Sigmoid colon (tissue), 7 donors: ENCODE measurements at places on chromosomes 4 and X. TPM values are rescaled to one million over a fixed set of nuclear protein-coding genes. Genes with fewer than 3 reads are reported as not detected.

Gene CDKN2AIP
- total RNA-seq: 35.0 TPM

Gene SLC25A53
- total RNA-seq: 18.3 TPM

GRCh38 chr4:27066591-27066990, 205.9 kb downstream of the STIM2 start:
- DNase-seq: no peak

DNA sequence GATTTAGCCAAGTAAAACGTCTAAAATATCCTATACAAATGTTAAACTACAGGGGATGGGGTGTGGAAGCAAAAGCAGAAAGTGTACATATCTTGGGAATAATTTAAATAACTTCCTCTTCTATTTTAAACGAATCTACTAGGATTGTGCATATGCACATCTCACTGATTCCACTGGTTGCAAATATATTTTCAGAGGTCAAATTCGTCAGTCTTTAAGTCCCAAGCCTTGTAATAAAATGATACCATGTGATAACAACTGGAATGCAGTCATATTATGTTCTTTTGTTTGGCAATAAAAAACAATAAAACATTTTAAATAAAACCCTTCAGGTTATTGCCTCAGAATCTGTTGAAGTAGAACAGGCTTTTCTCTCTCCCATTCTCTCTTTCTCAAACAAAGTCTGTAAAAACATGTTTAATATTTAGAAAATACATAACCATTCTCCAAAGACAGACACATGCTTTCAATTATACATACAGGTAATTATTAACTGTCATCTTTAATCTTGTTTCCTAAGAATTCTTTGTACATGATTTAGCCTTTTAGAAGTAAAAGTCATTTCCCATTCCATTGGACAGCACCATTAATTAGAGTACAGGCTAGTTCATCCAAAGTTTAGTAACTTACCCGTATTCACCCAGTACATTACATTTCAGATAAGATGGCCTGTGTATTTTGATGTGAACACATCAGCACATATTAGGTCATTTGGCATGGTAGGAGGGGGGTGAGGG, 421.1 kb downstream of the PCDH7 start:
- DNase-seq: no peak

DNA sequence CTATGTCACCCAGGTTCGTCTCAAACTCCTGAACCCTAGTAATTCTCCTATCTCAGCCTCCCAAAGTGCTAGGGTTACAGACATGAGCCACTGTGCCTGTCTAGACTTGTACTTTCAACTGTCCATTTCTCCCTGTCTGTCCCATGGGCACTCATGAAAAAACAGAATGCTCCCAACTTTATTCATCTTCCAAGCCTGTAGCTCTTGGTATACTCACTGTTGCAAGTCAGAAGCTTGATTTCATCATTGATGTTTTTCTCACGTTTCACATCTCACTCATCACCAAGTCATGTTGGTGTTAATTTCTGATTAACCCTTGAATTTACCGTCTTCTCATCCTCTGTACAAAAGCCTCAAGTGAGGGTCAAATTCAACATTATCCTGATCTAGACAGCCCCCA, 7.3 kb upstream of the SRP72 start:
- DNase-seq: no peak

Gene TRAM1L1
- 1.3 TPM for total RNA-seq

DNA sequence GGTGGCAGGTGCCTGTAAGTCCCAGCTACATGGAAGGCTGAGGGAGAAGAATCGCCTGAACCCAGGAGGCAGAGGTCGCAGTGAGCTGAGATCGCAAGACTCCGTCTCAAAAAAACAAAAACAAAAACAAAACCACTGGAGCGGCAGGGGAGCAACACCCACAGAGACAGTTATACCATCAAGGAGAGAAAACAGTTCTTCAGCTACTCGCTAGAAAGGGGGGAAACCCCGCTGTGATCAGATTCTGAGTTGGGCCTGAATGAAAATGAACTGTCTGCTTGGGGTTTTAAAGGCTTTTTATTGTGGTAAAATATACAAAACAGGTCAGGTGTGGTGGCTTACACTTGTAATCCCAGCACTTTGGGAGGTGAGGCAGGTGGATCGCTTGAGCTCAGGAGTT, 16.8 kb upstream of the IRAK1 start:
- no peak for DNase-seq

Gene CCDC120
- 3.9 TPM for total RNA-seq

Gene REELD1
- not detected for total RNA-seq

Gene TMPRSS11D
- not detected for total RNA-seq

DNA sequence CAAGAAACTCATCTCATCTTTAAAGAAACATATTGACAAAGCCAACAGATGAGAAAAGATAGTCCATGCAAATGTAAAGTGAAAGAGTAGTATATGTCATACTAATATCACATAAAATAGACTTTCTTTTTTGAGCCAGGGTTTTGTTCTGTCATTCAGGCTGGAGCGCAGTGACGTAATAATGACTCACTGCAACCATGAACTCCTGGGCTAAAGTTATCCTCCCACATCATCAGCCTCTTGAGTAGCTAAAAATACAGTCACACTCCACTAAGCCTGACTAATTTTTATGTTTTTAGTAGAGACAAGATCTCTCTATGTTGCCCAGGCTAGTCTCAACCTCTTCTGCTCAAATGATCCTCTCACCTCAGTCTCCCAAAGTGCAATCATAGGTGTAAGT, 51.8 kb upstream of the TRAM1L1 start:
- DNase-seq: no peak

- DNase-seq: no peak
Observed at GRCh38 chrX:133658293-133658911, 243.1 kb upstream of the GPC4 start.

- DNase-seq: no peak
Observed at GRCh38 chr4:48493452-48494100, 3.5 kb downstream of the ZAR1 start.

Gene WDFY3
- 85.7 TPM for total RNA-seq

DNA sequence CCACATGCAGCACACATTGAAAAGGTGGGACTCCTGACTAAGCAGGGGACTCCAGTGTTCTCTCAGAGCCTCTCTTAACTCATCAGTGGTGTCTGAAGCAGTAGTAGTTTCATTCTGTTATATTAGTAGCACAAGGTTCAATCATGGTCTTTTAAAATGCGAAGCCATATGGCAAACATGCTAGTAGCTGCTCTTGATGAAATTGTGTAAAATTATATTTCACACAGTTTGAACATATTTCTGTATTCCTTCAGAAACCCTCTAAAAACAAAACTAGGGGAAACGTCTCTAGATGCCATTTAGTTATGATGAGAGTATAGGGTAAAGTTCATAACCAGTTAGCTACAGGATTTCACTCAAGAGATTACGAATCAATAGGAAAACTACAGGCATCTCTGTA, 176.9 kb downstream of the DCTD start:
- no peak for DNase-seq

GRCh38 chrX:153304988-153305736, 16.4 kb downstream of the PNMA6F start:
- no peak for DNase-seq

Gene HAND2
- 224 TPM for total RNA-seq

Gene SPANXN3
- total RNA-seq: not detected

Gene CLDN34
- total RNA-seq: not detected

Gene CSN1S1
- total RNA-seq: not detected

Gene CAPN6
- total RNA-seq: 2.8 TPM

GRCh38 chr4:96379524-96379923, 539.6 kb downstream of the PDHA2 start:
- no peak for DNase-seq

GRCh38 chrX:574830-575229, 55.8 kb upstream of the SHOX start:
- DNase-seq: no peak

- DNase-seq: no peak
Observed at GRCh38 chr4:155875878-155876277, 9.8 kb upstream of the ASIC5 start.

Gene RHOXF2
- total RNA-seq: not detected

DNA sequence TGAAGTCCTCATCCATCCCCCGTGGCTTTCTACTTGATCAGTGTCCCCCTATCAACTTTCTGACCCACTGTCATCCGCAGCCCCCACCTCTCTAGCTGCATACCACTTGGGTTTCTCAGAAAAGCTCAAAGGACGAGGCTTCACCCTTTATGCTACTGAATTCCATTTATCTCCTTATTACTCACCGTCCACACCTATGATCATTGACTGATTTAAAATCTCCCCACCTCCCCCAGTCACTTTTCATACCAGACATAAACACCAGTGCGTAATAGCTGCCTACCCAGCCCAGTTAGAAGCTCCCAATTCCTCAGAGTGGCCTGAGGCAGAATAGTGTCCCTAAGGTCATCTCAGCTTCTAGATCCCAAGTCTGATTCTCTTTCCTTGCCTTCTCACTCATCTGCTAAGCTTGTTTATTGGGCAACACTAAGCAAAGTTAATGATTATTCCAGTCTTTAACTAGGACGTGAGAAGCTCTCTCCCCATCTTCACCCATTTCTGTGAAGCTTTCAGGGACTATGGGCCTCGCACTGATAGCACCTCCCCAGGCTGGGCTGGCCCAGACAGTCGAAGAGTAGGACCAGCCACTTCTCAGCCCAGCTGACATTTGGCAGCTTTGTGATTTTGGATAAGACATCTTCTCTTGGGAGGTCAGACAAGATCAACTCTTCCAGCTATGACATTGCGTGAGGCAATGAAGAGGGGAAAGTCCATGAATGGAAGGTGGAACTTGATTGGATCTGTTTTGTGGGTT, 7.2 kb upstream of the DDX60L start:
- no peak for DNase-seq

- DNase-seq: no peak
Observed at GRCh38 chr4:10596586-10597290, 87.8 kb downstream of the CLNK start.

GRCh38 chrX:49071877-49072711, 1.7 kb downstream of the PRAF2 start:
- DNase-seq: peak; percentile 94

Gene MMRN1
- total RNA-seq: 56.4 TPM
